HFF-Myc (cell line): ENCODE measurements at places on chromosomes 7 and 10.

DNA sequence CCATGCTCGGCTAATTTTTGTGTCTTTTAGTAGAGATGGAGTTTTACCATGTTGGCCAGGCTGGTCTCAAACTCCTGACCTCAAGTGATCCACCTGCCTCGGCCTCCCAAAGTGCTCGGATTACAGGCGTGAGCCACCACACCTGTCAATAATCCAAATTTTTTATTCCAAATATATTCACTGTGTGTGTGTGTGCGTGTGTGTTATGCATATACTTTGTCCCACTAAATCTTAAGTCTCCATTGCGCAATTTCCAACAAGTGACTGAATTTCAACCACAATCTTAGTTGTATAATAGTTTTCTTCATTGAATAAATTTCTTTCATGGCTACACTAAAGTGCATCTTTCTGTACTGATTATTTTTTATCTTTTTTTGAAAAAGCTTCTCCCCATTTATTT, 2.7 kb downstream of the KRIT1 start:
- DNase-seq: no peak

- DNase-seq: no peak
Observed at GRCh38 chr7:85730012-85730411, 543.2 kb upstream of the SEMA3D start.

DNA sequence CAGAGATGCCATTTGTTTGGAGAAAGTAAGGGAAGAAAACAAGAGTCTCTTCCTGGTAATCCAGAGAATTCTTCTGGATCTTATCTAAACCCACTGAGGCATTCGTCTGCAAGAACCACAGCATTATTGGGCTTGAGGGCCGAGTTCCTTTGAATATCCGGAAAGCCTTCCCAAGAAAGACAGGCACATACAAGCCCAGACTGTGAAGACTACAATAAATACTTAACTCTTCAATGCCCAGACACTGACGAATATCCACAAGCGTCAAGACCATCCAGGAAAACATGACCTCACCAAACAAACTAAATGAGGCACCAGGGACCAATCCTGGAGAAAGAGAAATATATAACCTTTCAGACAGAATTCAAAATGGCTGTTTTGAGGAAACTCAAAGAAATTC, 99.0 kb downstream of the RNF32 start:
- DNase-seq: no peak

DNA sequence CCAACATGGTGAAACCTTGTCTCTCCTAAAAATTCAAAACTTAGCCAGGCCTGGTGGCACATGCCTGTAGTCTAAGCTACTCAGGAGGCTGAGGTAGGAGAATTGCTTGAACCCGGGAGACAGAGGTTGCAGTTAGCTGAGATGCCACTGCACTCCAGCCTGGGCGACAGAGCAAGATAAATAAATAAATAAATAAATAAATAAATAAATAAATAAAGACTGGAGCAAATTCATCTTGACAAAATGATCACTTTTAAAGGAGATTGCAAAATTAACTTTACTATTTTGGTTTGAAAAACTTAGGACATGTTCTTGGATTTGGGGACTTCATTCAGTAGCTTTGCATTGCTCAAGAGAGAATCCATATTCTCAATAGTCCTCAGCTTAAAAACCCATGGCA, 137.0 kb downstream of the SEMA3A start:
- DNase-seq: no peak

DNA sequence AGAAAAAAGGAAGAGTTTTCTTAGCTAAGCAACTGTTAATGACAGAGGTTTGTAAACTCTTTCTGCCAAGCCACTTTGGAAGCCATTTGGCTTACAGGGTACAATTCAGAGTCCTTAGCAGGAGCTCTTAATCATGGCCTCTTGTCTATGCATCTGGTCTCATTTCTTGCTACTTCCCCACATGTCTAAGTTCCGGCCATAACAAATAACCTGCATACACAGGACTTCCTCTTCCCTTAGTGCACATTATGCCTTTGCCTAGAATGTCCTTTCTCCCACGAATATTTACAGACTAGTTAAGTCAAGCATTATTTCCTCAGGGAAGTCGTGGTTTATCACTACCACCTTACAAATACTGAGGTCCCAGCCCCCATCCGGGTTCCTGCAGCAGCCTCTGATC, 8.6 kb upstream of the UPF2 start:
- DNase-seq: no peak

GRCh38 chr7:26594553-26594952, 269.8 kb downstream of the SKAP2 start:
- no peak for DNase-seq

DNA sequence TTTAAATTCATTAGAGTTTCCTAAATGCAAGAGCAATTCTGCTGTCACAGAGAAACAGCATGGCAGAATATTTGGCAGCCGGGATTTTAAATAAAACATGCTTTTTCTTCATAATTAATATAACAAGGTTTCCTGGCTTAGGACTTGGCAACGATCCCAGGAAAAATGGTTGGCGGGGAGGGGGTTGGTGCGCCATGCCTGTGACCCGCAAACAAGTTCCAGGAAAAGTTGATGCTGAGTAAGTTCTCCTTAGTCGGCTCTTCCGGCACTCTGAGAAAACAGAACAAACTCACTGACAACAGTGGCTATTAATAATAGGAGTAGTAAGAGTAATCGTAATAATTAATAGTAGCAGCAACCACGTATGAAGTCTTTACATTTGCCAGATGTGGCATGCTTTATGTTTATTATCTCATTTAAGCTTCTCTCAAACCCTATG, 4.6 kb downstream of the HABP2 start:
- no peak for DNase-seq

- no peak for DNase-seq
Observed at GRCh38 chr7:116180302-116180701, 30.0 kb upstream of the TES start.

- DNase-seq: no peak
Observed at GRCh38 chr7:127396184-127396583, 3.7 kb upstream of the ZNF800 start.

- no peak for DNase-seq
Observed at GRCh38 chr10:91983416-91983815, 59.8 kb downstream of the BTAF1 start.

DNA sequence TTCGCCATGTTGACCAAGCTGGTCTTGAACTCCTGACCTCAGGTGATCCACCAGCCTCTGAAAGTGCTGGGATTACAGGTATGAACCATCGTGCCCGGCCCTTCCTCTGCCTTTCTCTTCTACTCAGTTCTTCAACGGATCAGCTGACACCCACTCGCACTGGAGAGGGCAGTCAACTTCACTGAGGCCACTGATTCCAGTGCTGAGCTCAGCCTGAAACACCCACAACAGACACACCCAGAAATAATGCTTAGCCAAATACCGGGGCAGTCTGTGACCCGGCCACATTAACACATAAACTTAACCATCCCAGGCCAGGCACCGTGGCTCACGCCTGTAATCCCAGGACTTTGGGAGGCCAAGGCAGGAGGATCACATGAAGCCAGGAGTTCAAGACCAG, 119.3 kb upstream of the CHST15 start:
- DNase-seq: no peak

DNA sequence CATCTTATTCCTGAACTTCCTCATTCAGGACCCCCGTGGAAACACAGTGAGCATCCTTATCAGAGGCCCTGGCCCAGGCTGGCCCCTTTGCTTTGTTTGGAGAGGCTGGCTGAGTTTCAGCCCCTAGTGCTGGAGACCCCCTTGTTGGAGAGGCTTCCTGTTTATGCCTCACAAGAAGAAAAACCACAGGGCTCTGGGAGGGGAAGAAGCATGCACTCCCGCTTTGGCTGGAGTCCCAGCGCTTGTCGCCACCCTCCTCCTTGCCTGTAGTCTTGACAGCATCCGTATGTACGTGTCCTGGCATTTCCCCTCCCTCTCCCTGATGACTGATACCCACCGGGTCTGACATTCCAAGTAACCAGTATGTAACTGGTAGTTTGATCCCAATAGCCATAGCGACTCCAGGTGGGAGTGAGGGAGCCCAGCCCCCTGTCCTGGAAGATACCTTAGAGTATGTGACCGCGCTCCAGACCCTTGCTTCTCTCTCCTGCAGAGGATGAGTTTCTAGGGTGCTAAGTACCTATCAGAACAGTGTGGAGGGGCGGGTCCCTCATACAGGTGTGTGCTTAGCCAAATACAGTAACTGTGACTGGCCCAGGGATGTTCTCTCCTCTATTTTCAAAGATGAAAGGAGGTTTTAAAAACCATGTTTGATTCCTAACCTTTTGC, 6.9 kb upstream of the ATP6V0E2 start:
- DNase-seq: no peak

- no peak for DNase-seq
Observed at GRCh38 chr7:116324582-116324981, 114.2 kb downstream of the TES start.

- DNase-seq: no peak
Observed at GRCh38 chr7:69060516-69060915, 537.8 kb upstream of the AUTS2 start.
